Kidney capillary endothelial cell (primary cell): ENCODE measurements at places on chromosomes 12 and 14.
A peak's percentile ranks its signal among the peaks of the same experiment; 100 is the strongest.

DNA sequence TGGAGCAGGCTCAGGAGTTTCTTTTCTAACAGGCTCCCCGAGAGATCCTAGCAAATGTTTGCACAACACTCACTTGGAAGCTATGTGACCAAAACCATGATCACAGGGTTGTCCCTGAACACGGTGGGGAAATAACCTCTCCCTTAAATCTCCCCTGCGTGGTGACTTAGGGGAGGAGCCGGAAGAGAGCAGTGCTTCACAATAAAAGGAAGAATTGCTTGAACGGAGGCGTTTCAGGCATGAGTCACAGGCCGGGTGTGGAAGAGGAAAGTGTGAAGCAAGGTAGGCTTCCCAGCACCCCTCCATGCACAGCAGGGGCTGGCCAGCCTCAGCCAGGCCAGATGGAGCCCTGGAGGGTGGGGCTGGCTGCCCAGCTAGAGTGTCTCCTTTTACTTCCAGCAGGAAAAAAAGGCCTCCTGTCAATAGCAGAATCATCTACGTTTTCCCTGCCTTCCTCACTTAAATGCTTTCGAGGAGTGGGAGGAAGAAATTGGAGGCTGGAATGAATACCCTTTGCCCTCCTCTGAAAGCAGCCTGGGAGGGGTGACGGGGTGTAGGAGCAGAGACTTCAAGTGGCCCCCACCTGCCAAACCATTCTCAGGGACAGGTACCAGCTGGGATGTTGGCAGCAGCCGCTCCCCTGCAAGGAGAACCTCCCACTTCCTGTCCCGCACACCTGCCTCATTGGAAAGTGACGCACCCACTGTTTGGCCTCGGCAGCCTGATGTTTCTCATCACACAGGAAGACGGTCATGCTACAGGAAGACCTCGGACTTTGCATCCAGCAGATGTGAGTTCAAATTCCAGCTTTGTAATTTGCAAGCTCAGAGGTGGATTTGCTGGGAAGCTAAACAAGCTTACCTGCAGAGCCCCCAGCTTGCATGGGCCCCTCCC lies 30.1 kb upstream of the PPP2R5C start:
- peak; percentile 44 for DNase-seq

GRCh38 chr12:118183711-118184110 lies 47.8 kb downstream of the PEBP1 start:
- peak; percentile 81 for DNase-seq

DNA sequence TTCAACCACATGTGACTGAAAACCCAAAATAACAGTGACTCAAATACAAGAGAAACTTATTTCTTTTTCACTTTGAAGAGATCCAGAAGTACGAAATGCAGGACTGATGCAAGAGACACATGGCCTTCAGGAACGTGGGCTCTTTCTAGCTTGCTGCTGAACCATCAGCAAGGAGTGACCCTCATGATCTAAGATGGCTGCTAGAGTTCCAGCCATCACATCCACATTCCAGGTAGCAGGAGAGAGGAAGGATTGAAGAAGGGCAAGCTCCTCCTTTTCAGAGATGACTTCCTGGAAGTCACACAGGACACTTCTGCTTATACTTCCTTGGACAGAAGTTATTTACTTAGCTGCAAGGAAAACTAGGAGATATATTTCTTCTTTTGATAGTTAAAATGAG lies 67.6 kb upstream of the BCL11B start:
- DNase-seq = no peak

GRCh38 chr14:74599946-74600345 lies 12.1 kb downstream of the LTBP2 start:
- DNase-seq = no peak

- no peak for DNase-seq
Measured at GRCh38 chr12:57092876-57093414, 4.0 kb downstream of the NAB2 start.
